Activated naive CD4-positive, alpha-beta T cell treated with anti-CD3 and anti-CD28 coated beads, Interleukin-2, amount 50 U/mL, for 72 hours (primary cell): ENCODE measurements at places on chromosomes 4 and X. TPM values are rescaled to one million over a fixed set of nuclear protein-coding genes. Genes with fewer than 3 reads are reported as not detected.

Gene SLC16A2
- total RNA-seq: 0.60 TPM

Gene TEC
- total RNA-seq: 4.3 TPM

Gene CAPN6
- 0.06 TPM for total RNA-seq

Gene DMP1
- not detected for total RNA-seq

GRCh38 chr4:146592019-146592418, 46.7 kb upstream of the POU4F2 start:
- no peak for DNase-seq

DNA sequence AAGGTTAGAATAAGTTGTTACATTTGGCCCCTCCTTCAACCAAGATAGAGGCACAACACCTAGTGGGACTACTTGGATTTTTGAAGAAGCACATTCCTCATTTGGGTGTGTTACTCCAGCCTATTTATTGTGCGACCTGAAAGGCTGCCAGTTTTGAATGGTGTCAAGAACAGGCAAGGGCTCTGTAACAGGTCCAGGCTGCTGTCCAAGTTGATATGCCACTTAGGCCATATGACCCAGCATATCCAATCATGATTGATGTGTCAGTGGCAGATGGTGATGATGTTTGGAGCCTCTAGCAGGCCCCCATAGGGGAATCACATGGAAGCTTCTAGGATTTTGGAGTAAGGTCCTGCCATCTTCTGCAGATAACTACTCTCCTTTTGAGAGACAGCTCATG, 35.5 kb upstream of the UGT2B4 start:
- DNase-seq: no peak

GRCh38 chr4:75251547-75251946, 262.7 kb downstream of the RCHY1 start:
- no peak for DNase-seq

- DNase-seq: no peak
Observed at GRCh38 chrX:154365052-154365600, 9.3 kb downstream of the FLNA start.

- no peak for DNase-seq
Observed at GRCh38 chrX:85977218-85977617, 70.1 kb downstream of the CHM start.

DNA sequence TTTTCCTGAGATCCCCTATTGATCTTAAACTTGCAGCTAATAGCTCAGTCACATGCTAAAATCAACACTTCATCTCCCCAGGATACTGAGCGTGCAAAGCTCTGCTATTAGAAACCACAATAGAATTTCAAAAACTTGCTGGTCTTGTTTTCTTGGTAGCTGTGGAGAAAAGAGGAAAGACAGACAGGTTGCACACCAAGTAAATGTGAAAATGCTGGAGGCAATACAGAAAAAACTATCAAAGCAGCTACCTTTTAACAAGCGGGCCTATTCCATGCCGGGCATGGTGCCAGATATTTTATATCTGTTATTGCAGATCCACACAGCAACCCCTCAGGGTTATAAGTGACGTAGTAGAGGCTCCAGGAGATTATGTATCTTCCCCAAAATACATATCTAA, 171.9 kb downstream of the DCTD start:
- no peak for DNase-seq

DNA sequence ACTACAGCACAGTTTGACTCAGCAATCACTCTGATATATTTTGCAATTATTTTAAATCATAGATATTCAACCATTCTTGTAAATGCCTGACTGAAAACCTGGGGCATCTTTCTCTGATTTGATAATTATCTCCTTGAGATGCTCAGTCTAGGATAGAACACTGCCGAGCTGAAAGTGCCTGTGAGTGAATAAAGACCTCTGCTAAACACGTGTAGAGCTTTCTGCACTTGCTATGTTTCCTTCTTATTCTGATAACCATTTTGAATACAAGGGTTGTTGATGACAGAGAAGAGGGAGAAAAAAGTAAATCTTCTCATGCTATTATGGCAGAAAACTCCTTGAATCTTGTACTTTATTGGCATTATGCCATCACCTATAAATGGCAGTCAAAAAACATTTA, 1843.4 kb upstream of the IGFBP7 start:
- no peak for DNase-seq

GRCh38 chr4:67366311-67366861, 178.9 kb downstream of the CENPC start:
- no peak for DNase-seq

GRCh38 chr4:118997601-118998000, 108.9 kb downstream of the SYNPO2 start:
- DNase-seq: no peak
